Tibial nerve (tissue), 4 donors: ENCODE measurements at places on chromosomes 6 and 20. TPM values are rescaled to one million over a fixed set of nuclear protein-coding genes. Genes with fewer than 3 reads are reported as not detected.
A peak's percentile ranks its signal among the peaks of the same experiment; 100 is the strongest.

- H3K36me3 ChIP-seq, result no peaks in the 10 kb centered on the region
- no peak overlapping the region for H3K4me3 ChIP-seq
- H3K27me3 ChIP-seq, result no peaks in the 10 kb centered on the region
- no peak overlapping the region for H3K27ac ChIP-seq
These were observed 57.9 kb downstream of the HIVEP1 start for GRCh38 chr6:12069891-12070529.

DNA sequence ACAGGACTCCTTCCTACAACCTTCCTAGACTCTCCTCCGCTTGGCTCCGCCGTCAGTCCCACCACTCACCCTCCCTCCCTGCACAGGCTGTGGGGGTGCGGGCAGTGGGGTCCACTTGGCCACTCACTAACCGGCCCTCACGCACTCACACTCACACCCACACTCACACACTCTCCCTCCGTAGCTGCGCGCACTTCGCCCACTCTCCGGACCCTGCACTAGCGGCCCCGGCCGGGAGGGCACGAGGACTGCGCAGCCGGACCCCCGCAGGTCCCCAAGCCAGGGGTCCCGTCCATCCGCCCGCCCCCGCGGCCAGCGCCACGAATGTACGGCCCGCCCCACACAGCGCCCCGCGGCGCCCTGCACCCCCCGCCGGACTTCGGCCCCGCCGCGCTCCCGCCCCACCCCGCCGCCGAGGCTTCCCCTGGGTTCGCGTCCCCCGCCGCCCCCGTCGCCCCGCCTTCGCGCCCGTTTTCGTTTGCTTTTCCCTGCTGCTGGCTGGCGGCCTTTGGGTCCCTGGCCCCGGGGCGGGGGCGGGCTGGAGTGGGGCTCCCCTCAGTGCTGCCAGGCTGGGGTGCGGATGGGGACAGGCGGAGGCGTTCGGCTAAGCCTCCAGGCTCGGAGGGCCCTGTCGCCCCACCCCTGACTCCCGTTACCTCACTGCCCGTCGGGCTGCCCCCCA is 23.0 kb upstream of the SLC22A7 start:
- H3K4me1 ChIP-seq, result peaks cover 7% of the 10 kb centered on the region
- no peak overlapping the region for H3K27ac ChIP-seq
- DNase-seq, result no peak
- H3K36me3 ChIP-seq, result no peaks in the 10 kb centered on the region
- H3K4me3 ChIP-seq, result peak overlapping the region; percentile 7

DNA sequence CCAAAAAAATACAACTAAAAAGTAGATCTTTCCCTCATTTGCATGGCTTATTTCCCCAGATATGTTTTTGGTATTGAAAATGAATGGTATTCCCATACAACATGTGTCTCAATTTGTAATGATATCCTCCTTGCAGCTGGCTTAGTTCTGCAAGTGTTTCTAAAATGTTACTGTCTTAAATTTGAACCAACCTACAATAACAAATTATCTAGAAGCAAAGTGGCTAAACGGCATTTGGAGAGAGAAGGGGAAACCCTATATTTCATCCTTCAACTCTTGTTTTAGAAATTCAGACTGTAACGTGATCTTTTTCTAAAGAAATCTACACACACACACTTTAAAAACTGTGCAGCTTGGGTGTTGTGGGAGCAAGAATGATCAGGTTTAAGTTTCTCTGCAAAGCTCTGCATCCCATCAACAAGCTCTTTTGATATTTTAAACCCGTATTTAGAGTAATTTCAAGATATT is 153.0 kb downstream of the SOBP start:
- no peak overlapping the region for H3K27ac ChIP-seq
- DNase-seq, result no peak
- H3K4me1 ChIP-seq, result peaks cover 8% of the 10 kb centered on the region
- no peak overlapping the region for H3K4me3 ChIP-seq
- no peaks in the 10 kb centered on the region for H3K36me3 ChIP-seq

THBD gene
- 48.1 TPM for total RNA-seq

DNA sequence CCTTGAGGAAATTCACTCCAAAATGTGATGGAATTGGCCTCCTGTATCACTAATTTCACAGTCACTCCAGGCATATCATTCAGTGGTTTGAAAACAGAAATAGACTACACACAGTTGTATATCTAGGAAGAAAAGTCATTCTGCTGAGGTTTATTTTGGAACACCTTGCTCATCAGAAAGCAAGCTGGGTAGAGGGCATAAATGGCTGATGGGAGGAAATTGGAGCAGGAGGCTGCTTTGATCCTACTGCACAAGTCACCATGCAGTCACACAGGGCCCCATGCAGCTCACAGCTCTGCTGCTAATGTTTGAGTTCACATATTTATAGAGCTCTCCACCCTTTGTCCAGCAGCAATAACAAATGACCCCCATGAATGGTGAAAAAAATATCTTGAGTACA is 12.3 kb downstream of the NHLRC1 start:
- H3K36me3 ChIP-seq, result no peaks in the 10 kb centered on the region
- no peaks in the 10 kb centered on the region for H3K27me3 ChIP-seq
- no peak overlapping the region for H3K4me3 ChIP-seq
- DNase-seq, result no peak

- H3K27me3 ChIP-seq, result no peaks in the 10 kb centered on the region
- no peaks in the 10 kb centered on the region for H3K4me1 ChIP-seq
- DNase-seq, result no peak
- no peaks in the 10 kb centered on the region for H3K36me3 ChIP-seq
These were observed 61.4 kb downstream of the FAM135A start for GRCh38 chr6:70474751-70475150.

CFAP206 gene
- not detected for total RNA-seq

SMLR1 gene
- total RNA-seq, result not detected

DNA sequence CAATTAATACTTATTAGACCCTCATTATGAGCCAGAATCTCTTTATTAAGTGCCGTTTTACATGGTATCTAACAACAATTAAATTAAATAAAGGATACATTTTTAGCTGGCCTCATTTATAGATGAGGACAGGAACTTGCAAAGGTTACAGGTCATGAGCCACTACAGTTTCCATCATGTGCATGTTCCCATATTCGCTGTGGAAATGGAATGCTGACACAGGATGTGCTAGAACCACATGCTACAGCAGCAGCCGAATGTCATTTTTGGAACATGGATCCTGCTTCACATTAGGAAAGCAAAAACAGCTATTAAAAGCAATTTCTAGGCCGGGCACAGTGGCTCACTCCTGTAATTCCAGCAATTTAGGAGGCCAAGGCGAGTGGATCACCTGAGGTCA is 5.9 kb downstream of the SLC18B1 start:
- no peak overlapping the region for H3K27ac ChIP-seq
- H3K4me3 ChIP-seq, result no peak overlapping the region
- no peaks in the 10 kb centered on the region for H3K36me3 ChIP-seq
- H3K4me1 ChIP-seq, result peaks cover 3% of the 10 kb centered on the region

DNA sequence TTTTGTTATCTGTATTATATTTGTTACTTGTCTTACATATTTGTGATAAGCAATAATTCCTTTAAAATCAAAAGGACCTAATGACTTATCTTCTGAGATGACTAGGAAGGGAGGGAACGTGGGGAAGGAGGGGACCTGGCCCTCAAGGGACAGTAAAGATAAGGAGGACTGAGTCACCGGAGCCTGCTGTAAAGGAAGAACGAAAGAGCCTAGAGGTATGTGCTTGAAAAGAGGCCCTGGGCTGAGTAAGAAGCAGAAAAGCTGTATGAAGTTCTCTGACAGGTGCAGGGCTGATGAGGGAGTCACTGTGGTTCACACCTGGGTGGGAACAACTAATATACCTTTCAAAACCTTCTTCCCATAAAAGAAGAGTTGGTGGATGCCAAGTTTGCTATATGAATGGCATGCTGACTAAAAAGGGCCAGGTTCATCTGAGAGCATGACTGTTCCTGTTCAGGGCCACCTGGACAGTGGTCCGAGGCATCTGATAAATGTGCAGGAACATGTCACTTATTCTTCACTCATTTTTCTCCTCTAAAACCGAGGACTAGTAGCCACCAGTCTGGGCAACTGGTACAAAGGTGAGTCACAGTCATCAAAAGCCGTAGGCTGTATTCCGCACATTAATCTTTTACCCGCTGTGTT is 111.3 kb downstream of the TNFAIP3 start:
- DNase-seq, result no peak
- H3K27me3 ChIP-seq, result no peaks in the 10 kb centered on the region
- H3K4me3 ChIP-seq, result no peak overlapping the region
- peaks cover 19% of the 10 kb centered on the region for H3K4me1 ChIP-seq
- no peak overlapping the region for H3K27ac ChIP-seq

DNA sequence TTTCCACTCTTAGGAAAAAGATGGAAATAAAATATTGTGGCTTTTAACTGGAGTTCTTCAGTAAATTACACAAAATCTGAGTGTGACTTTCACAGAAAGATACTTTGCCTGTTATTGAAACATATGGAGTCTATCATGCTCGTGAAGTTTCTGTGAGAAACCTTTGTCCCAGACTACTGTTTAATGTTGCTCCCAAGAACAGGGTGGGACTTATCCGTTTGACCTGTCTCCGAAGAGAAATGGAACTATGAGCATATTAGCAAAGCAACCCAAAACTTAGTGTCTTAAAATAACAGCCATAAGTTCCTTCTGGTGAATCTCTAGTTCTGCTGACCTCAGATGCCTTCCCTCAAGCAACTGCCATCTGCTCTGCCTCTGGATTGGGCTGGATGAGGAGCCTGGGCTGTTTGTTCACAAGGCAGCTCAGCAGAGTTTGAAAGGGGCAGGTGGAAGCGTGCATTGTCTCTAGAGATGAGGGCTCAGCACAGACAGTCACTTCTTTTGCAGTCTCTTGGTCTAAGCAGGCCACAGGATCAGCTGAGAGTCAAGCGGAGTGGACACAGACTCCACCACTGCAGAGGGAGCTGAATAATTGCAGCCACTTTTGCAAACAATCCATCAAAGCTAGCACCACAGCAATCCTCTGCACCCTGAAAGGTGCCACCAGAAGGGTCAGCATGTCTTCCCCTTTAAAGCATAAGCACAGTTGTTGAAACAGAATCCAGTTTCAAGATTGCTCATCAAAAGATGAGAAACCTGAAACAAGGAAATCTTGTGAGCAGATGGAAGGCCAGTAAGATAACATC is 52.8 kb downstream of the MYB start:
- no peak for DNase-seq
- no peak overlapping the region for H3K27ac ChIP-seq

- H3K27me3 ChIP-seq, result no peaks in the 10 kb centered on the region
- peaks cover 2% of the 10 kb centered on the region for H3K4me1 ChIP-seq
- H3K4me3 ChIP-seq, result no peak overlapping the region
- H3K36me3 ChIP-seq, result no peaks in the 10 kb centered on the region
These were observed 10.2 kb upstream of the EPB41L1 start for GRCh38 chr20:36144336-36144735.

KHDC3L gene
- total RNA-seq, result not detected

GRCh38 chr20:41889126-41889843 is 271.1 kb upstream of the CHD6 start:
- H3K4me1 ChIP-seq, result no peaks in the 10 kb centered on the region
- DNase-seq, result no peak
- H3K27me3 ChIP-seq, result no peaks in the 10 kb centered on the region
- H3K4me3 ChIP-seq, result no peak overlapping the region

GRCh38 chr20:11624704-11625103 is 293.0 kb upstream of the BTBD3 start:
- H3K36me3 ChIP-seq, result no peaks in the 10 kb centered on the region
- no peaks in the 10 kb centered on the region for H3K27me3 ChIP-seq
- H3K27ac ChIP-seq, result no peak overlapping the region
- DNase-seq, result no peak
- no peak overlapping the region for H3K4me3 ChIP-seq

OLIG3 gene
- total RNA-seq, result not detected

HLA-A gene
- total RNA-seq, result 562 TPM

EEF1E1 gene
- 26.2 TPM for total RNA-seq

DNA sequence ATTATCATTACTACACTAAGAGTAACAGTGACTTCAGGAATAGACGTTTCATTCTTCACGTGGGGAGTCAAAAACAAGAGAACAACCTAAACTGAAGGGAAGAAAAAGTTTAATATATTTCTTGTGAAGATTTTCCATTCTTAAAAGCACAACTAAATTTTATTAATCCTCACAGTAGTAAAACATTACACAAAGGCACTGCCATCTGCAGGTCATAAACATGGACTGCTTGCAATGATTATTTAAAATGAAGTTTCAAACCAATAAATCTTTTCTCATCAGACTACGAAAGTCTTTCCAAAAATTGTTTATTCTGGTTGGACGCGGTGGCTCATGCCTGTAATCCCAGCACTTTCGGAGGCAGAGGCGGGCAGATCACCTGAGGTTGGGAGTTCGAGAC is 2.6 kb downstream of the NCOA5 start:
- no peak for DNase-seq
- no peak overlapping the region for H3K4me3 ChIP-seq
- H3K27me3 ChIP-seq, result no peaks in the 10 kb centered on the region
- H3K36me3 ChIP-seq, result no peaks in the 10 kb centered on the region
- H3K4me1 ChIP-seq, result peaks cover 64% of the 10 kb centered on the region

RAB32 gene
- total RNA-seq, result 24.5 TPM

DNA sequence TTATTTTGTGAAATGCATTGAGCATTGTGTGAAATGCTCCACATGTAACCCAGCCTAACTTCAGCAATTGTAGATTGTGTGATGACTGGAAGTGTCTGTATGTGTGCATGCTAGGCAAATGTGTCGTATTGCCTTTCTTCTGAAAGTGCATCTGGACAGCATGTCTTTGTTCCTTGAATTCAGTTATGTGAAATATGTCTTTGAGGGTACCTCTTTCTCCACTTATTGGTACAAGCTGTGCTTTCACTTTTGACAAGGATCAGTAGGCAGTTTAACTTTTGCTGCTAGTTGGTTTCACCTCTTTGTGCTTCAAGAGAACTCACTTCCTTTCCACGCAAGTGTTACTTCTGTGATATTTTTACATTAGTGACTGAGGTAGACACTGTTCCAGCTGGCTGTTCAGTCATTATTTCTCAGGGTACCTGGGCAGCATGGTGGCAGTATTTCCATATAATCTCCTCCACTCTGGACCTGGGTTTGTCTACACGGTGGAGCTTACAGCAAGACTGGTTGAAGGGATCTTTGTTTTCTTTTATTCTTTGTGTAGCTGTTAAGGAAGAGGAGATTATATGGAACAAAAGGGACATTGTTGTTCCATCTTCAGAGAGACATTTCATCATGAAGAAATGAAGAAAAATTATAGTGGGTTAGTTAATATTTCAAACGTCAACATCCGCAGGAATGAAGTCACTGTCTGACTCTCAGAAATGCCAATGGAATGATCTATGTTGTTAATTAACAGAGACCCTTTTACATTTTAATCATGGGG is 175.4 kb downstream of the UTRN start:
- H3K4me1 ChIP-seq, result no peaks in the 10 kb centered on the region
- no peaks in the 10 kb centered on the region for H3K27me3 ChIP-seq
- H3K36me3 ChIP-seq, result peaks cover 12% of the 10 kb centered on the region
- DNase-seq, result no peak
- H3K27ac ChIP-seq, result peak overlapping the region; percentile 4
- no peak overlapping the region for H3K4me3 ChIP-seq
